Natural killer cell (primary cell): ENCODE measurements at places on chromosomes 16 and 17. TPM values are rescaled to one million over a fixed set of nuclear protein-coding genes. Genes with fewer than 3 reads are reported as not detected.

Gene CCL3
- total RNA-seq = 450 TPM

Gene BAIAP3
- total RNA-seq = 19.9 TPM

Gene CPHXL2
- not detected for total RNA-seq

Gene CCDC200
- total RNA-seq = 1.5 TPM

Gene TOM1L2
- total RNA-seq = 35.7 TPM

Gene ASIC2
- total RNA-seq = not detected

Gene HOXB13
- not detected for total RNA-seq

Gene VAT1L
- total RNA-seq = not detected

Gene NPIPA2
- 5.6 TPM for total RNA-seq

Gene MPP2
- 2.0 TPM for total RNA-seq

Gene TK1
- total RNA-seq = 3.9 TPM

Gene CDH1
- 0.50 TPM for total RNA-seq

Gene MEOX1
- total RNA-seq = not detected

Gene CACNG5
- not detected for total RNA-seq

Gene COIL
- total RNA-seq = 18.6 TPM

Gene KCNH4
- 0.27 TPM for total RNA-seq

Gene ARL6IP1
- total RNA-seq = 138 TPM

Gene SULT1A1
- 7.8 TPM for total RNA-seq

Gene NAE1
- 78.5 TPM for total RNA-seq

Gene ABCC3
- total RNA-seq = 5.9 TPM

Gene CA5A
- not detected for total RNA-seq

Gene SYT17
- 1.6 TPM for total RNA-seq

Gene TRPV3
- total RNA-seq = 10.3 TPM

Gene KIF19
- 7.1 TPM for total RNA-seq

Gene SRRM2
- 1,149 TPM for total RNA-seq

Gene GPR142
- total RNA-seq = not detected

Gene MMD
- 27.9 TPM for total RNA-seq

Gene RAD51C
- 13.4 TPM for total RNA-seq

Gene FXR2
- 29.5 TPM for total RNA-seq

Gene MPDU1
- 26.3 TPM for total RNA-seq

Gene SLC16A6
- total RNA-seq = 16.5 TPM

Gene FBF1
- total RNA-seq = 24.9 TPM

Gene NPIPB9
- total RNA-seq = 12.2 TPM

Gene SLC13A2
- total RNA-seq = not detected

Gene ST6GALNAC1
- total RNA-seq = not detected
